ENCODE measurements at places on chromosomes 12 and 14.

- DNase-seq: no peak
Observed at GRCh38 chr12:15131431-15131830, 89.8 kb downstream of the RERG start.

GRCh38 chr12:3361146-3361545, 129.9 kb upstream of the PRMT8 start:
- no peak for DNase-seq

DNA sequence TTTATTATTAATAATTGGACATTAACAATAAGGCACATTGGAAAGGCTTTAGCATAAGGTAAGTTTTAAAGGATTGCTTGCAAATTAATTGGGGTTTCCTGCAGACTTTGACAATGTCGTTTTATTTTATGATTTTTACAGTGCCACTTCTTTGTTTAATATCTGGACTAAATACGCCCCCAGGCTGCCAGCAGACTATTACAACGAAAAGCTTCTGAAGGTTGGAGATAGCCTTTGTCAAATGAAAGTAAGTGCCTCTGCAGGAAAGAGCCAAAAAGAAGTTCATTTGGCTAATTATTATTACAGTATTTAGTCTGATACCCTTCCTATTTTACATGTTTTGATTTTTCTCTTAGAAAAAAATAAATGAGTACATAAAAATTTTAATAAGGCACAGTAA, 11.3 kb downstream of the CFAP54 start:
- no peak for DNase-seq

- DNase-seq: no peak
Observed at GRCh38 chr12:795305-795704, 42.9 kb downstream of the WNK1 start.

DNA sequence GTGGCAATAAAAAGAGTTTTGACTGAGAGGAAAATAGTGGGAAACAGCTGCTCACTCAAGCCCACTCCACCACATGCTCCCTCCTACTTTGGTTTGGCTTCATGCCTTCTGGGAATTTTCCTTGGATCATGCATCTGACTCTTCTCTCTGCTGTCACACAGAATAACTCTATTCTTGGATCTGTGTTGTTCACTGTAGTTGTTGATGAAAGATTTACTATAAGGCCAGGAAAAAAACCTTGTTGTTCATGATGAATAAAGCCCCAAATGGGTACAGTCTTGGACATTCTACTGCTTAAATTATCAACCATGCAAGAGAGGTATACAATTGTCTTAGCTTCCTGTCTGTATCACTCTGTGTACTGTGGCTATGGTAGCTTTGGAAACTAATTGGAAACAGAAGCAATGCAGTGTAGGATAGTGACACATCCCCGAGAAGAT, 70.5 kb downstream of the TMX1 start:
- DNase-seq: no peak

GRCh38 chr14:58238252-58239243, 6.1 kb upstream of the PSMA3 start:
- no peak for DNase-seq

DNA sequence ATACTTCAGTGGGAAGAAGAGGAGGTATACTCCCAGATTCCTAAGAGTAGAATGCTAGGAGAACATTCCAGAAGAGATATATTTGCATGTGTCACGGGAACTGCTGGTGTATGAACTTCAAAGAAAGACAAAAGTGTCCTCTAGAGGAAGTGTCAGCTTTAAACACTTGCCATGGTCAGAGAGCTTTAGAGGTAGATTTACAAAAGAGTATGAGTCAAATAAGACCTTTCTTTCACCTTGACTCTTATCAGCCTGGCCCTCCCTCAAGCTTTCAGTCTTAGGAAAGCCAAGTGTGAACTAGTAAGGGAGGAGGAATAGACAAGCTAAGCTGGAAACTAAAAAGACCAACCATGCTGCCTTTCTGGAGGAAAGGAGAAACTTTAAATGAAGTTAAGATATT, 34.7 kb downstream of the COX8C start:
- DNase-seq: no peak

GRCh38 chr14:104743461-104744380, 9.2 kb upstream of the SIVA1 start:
- DNase-seq: no peak

- no peak for DNase-seq
Observed at GRCh38 chr12:54251667-54252284, 28.1 kb downstream of the CBX5 start.

- DNase-seq: no peak
Observed at GRCh38 chr12:6533653-6533922, 729 bp upstream of the GAPDH start.

GRCh38 chr12:12837813-12838153, 24.6 kb downstream of the DDX47 start:
- DNase-seq: no peak

GRCh38 chr12:3630621-3631271, 122.2 kb downstream of the CRACR2A start:
- no peak for DNase-seq

GRCh38 chr12:64744422-64745258, 14.6 kb downstream of the GNS start:
- DNase-seq: no peak

- no peak for DNase-seq
Observed at GRCh38 chr12:116525418-116526001, 33.7 kb upstream of the MAP1LC3B2 start.

- DNase-seq: no peak
Observed at GRCh38 chr12:51028126-51028812, 2.1 kb upstream of the SLC11A2 start.

DNA sequence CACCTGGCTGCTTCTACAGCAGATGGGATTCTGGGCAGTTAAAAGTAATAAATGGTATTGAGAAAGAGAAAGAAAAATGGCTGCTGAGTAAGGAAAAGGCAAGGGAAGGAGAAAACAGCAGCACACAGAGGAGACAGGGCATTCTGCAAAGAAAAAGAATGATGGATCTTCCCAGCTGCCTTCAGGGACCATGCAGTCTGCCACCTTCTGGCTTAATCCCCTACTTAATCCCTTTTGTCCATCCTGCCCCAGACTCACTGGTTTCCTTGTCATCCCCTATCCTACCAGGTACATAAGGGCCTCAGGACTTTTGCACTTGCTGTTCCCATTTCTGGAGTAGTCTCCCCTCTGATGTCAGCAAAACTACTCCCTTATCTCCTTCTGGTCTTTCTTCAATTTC, 107.6 kb downstream of the GAS2L3 start:
- DNase-seq: no peak

GRCh38 chr12:90653040-90653439, 301.9 kb downstream of the CCER1 start:
- DNase-seq: no peak

DNA sequence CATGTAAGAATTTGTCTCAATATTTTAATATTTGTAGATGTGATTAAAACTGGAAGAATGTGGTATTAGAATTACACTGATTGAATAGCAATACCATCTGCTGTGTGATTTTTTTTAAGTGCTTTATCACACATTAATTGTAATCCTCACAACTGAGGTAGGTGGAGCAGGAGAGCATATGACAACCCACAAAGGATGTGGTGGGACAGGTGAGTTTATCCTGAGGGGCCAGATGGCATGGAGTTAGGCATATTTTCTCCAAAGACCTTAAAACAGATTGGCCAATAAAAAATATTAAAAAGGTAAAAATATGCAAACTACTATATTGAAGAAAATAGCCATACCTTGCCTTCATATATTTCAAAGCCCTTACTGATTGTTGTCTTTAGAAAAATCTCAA, 7.8 kb downstream of the LRRC10 start:
- no peak for DNase-seq

DNA sequence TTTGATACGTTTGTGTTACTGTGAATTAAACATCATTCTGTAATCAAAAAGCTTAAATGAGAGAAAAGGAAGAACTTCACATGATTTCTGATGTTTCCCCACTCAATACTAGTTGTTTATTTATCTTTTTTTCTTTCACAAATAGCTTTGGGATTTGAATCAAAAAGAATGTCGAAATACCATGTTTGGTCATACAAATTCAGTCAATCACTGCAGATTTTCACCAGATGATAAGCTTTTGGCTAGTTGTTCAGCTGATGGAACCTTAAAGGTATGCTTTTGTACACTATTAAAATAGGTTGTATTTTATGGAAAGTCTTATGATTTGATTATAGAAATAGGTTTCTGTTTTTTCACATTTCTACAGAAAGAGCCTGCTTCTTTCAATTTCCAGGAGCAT, 41.5 kb downstream of the APAF1 start:
- DNase-seq: no peak

DNA sequence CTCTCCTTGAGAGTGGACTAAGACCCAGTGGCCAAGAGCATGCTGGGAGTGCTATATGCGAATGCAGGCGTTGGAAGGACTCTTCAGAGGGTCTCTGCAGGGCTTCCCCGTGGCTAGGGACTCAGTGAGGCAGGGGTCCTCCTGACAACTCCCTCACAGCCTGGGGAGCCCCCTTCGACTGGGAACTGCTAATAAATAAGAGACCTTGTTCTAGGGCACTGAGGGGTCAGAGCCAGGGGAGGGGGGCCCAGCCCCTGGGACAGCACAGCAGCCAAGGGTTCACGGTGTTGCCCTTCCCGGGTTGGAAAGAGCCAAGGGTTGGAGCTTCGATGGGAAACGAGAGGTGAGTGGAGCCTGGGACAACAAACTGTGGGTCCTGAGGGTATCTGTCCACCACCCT, 6.0 kb upstream of the CPNE6 start:
- DNase-seq: no peak

- no peak for DNase-seq
Observed at GRCh38 chr14:76311079-76311758, 64.7 kb upstream of the ESRRB start.

GRCh38 chr12:34294671-34295365, 272.5 kb downstream of the ALG10 start:
- DNase-seq: no peak

DNA sequence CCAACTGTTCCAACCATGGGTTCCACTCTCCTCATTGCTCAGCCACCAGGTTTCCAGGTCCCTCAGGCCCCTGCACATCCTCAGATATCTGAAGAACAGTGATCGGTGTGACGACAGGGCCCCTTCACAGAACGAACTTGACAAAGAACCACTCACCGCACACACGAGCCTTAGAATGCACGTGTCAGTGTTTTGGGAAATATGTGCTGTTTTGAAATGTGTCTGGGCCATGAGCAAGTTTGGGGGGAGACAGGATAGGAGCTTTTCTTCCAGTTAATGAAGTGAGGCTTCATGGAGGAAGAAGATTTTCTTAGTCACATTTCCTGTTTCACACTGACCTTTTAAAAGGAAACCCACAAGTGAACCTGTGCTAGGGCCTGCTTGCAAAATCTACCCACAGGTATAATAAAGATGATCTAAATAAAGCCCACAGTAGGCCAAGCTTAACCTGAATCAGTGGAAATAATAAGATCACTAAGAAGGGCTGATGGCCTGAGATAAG, 58.6 kb downstream of the ZFP36L1 start:
- no peak for DNase-seq

- DNase-seq: no peak
Observed at GRCh38 chr14:21543963-21544362, 17.8 kb upstream of the SALL2 start.

DNA sequence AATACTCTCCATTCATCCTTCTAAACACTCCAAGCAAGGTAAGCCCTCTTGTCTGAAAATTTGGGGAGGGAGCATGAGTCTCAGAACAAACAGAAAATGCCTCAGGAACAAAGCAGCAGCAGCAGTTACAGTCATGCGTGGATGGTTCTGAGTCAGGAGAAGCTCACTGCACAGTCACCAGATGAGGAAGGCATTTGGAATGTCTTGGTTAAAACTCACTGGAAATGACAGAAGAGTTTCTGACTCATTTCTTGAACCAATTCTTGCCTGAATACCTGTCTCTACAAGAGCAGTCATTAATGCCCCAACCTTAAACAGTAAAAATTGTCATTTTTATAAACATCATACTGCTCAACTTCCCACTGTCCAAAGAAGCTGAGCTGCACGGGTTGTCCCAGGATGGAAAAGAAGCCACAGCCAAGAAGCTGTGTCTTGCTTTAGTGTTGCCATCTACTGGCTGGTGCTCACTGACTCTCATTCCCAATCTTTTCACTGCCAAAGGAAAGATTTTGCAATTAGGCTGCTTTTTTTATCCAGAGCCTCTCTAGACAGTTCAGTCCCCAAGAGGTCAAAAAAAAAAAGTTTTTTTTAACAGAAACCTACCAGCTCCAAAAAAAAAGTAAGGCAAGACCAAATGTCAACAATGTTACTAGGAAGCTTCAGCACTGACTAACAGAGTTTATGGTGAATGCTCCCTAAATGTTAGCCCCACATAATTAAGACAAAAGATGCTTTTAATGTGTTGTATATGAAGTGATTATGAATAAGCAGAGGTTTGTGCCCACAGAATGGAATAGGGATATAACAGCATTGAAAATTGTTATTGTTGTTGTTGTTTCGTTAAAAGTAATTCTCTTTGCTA, 40.4 kb downstream of the KICS2 start:
- DNase-seq: no peak

DNA sequence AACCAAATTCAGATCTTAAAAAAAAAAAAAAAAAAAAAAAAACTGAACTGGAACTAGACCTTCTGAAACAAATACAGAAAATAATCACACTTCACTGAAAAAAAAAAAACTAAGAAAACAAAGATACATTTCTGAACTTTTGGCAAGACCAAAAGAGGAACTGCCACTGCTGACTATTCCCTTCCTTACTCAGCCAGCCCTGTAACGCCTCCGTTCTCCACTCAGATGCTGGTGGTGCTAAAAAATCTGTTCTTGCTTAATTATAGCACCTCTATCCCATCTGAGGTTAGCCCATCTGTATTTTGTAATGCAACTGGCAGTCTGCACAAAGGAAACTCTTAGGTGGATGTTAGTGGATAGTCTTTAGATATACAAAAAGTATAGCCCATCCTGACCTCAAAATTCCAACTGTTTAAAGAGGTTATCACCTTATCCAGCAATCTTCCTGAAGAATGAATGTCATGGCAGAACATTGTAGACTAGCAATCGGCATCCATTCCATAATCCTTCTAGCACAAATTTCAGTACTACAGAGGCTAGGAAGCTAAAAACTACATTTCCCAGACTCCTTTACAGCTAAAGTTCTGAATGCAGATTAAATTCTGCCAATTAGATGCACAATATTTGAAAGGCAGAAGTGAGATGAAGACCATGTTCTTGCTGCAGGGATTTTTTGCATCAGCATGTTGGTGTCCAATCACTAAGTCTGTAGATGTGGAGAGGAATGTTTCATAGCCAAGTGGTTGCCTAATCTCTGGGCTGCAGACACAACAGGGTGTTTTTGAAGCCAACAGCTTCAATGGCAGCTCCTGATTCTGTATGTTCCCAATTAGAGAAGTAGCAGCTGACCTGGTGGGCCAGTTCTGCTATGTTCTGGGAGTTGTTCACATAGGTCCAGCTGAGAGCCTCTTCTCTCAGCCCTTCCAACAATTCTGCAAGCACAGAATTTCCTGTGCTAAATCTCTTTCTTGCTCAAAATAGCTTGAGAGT, 5.7 kb downstream of the MAP3K9 start:
- no peak for DNase-seq

DNA sequence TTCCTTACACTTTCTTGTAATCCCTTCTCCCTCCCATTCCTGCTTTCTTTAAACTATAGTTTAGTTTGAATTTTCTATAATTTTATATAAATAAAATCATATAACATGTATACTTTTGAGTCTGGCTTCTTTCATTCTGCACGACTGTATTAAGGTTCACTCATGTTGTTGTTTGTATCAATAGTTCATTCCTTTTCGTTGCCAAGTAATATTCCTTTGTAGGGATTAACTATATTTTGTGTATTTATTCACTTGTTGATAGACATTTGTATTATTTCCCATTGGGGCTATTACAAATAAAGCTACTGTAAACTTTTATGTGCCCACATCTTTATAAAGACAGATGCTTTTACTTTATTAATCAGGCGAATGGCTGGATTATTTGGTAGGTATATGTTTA, 39.4 kb upstream of the TBC1D15 start:
- DNase-seq: no peak

GRCh38 chr14:90979515-90979914, 80.9 kb downstream of the RPS6KA5 start:
- DNase-seq: no peak
